Erythroblast (primary cell): ENCODE measurements at places on chromosomes 2 and 18.

DNA sequence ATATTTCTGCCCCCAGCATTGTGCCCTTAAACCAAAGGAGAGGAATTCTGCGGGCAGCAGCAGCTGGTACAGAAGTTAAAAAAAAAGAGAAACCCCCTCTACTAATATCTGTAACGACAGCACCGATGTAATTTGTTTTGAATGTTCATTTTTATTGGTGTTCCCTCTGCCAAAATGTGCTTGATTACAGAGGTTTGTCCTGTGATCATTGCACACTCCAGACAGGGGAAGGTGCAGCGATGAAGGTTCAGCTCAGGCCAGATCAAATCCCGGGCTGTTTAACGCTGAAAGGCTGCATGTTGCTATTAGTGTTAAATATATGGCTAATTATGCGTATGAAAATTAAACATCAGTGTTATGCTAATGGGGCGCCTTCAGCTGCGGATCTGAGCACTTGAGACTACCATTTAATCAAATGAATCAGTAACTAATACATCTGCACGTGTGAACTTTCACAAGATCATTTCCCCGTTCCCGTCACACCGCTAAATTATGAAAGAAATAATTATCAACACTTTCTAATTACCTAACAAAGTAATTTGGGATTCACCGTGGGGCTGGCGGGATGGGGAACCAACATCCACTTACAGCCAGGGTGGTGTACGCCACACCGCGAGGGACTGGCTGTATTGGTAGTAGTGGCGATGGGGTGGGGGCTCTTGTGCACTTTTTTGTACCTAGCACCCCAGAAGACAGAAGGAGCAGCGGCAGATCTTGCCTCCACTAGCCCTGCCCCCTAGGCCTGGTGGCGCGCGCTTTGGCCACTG is 1.5 kb upstream of the DLX1 start:
- peak; percentile 39 for DNase-seq

- DNase-seq = no peak
Observed at GRCh38 chr2:1256632-1257324, 156.5 kb upstream of the TPO start.

GRCh38 chr2:176392744-176393414 is 123.6 kb downstream of the MTX2 start:
- no peak for DNase-seq

DNA sequence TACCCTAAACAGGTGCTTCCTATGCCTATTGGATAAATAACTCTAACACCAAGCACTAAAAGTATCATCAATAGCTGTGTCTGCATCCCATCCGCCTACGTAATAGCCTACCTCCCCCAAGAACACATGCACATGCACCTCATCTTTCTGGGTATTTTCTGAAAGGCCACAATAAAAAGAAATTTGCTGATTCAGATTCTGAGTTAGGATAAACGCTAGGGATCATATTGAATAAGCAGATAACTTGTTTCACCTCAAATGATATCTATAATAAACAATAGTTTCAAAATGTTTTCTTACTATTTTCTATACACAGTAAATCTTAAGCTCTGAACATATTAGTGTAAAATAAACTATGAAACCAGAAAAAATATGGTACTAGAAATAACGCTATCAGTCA is 112.9 kb downstream of the XIRP2 start:
- no peak for DNase-seq

DNA sequence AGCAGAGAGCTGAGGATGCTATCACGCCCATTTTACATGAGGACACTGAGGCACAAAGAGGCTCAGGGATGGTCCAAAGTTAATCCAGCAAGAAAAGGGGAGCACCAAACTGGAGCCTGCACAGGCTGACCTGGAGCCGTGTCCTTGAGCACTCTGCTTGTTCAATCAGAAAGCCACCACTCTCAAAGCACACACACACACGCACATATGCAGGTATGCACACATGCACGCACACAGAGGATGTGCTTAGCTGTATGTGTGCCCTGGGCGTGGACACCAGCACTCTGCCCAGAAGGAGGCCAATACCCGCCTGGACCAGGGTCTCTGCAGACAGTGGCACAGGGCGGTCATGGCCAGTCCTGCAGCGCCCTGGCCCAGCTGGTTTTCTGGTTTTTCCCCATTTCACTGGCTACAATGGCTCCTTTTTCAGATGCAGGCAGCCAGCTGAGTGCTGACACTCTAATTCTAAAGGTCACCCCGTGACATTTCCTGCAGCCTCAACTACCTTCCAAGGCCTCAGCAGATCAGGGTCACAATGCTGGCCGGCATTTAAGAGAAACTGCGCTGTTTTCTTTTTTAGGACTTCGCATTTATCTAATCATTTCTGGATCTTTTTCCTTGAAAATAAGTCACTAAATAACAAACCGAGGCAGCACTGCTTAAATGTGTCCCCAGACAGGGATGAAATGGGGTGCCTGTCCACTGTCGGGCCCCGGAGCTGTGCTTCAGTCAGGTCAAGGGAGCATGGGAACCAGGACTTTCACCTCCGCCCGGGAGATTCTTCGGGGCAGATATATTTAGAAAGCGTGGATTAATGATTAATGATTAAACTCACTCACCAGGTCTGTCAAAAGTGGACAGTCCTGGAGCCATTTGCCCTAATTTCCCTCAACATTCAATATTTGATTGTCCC is 104.5 kb downstream of the HDAC4 start:
- DNase-seq = no peak

DNA sequence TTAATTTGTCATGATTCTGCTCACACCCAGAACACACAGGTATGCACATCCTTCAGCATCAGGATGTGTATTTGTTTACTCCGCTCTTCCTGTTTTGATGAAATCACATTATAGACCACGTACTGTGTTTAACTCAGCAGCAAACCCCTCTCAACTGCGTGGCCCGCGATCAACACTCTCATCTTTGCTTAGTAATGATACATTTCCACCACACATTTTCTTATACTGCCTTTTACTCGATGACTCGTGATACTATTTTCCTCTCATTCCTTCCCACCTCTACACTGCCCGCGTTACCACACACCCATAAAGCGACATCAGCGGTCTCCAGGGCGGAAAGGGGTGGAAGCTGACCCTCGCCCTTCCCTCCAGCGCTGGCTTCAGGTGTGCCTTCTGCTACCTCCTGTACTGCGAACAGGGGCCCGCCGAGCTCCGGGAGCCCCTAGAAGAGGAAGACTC is 1.3 kb downstream of the NETO1 start:
- no peak for DNase-seq

DNA sequence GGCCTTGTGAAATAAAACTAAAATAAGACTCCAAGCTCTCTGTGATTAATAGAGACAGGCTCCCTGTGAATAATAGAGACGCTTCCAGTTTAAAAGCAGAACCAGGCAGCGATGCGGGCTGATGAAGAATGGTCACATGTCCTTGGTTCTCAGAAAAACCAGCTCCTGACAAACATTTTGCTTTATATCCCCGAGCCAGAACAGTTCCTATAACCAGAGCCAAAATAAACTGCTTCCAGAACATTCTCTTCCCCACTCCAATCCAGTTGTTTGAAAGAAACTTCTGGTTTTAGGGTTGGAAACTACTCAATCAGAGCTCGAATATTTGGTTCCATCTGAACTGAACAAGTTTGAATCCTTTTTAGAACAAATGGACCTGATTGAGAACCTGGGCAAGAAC is 213.7 kb downstream of the TSN start:
- DNase-seq = no peak

DNA sequence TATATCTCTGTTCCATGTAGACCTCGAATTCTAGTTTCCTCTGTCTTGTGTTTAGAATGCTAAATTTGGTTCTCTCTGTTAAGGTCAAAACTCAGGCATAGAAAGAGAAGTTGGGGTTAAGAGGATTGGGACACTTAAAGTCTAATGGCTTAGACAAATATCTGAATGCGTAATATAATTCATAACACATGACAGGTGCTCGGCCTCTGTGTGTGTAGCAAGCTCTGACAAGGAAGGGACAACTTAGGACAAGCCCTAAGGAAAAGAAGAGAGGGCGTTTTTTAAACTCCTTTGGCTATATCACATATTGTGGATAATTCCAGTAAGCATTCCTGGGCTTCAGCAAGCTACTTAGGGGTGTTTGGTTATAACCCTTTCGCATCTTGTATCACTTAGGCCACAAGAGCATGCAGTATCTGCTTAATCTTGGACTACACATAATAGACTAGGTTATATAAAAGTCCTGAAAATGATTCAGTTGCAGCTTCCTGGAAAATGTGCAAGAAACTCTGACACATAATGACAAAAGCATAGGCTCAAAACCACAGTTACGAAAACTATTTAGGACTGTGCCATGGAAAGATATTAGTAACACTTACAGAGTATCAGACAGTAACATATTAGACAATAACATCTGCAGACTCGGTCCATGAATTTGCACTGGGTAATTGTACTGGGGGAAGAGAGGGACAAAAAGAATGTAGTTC is 16.1 kb upstream of the CREB1 start:
- DNase-seq = no peak
